ENCODE measurements at places on chromosomes 4 and X.
A peak's percentile ranks its signal among the peaks of the same experiment; 100 is the strongest.

DNA sequence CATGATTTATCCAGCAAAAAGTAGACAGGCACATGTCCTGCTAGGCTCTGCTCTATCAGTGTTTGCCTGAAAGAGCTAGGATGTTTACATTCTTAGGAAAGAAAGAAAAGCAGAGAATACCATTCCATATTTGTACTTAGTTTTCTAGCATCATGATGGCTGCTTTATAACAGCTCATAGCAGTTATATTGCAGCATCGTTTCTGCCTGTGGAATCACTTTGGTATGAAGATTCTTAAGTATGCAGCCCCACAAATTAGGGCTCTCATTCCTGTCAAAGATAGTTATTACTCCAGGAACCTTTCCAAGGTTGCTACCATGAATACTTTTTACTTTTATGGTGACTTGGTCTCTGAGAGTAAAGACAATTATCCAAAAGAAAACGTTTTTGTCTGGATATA is 119.0 kb upstream of the MYOZ2 start:
- H3K4me1 ChIP-seq = no peaks in the 10 kb centered on the region
- no peak for DNase-seq
- peaks cover 6% of the 10 kb centered on the region for H3K27me3 ChIP-seq
- H3K4me3 ChIP-seq = no peak overlapping the region

DNA sequence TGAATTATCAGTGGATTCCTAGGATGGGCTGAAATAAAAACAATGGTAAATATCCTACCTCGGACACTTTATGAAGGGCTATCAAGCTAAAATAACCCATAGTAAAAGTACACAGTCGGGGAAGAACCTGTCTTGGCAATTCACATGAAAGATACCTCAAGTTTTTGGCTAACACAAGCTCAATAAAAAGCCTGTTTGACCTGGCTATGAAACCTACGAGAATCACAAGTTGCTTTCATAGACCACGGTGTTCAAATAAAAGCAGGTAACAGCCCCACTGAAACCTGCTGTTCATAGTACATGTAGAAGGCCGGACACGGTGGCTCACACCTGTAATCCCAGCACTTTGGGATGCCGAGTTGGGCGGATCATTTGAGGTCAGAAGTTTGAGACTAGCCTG is 12.3 kb downstream of the RLIM start:
- H3K36me3 ChIP-seq = peaks cover 68% of the 10 kb centered on the region
- H3K27me3 ChIP-seq = no peaks in the 10 kb centered on the region
- H3K4me3 ChIP-seq = no peak overlapping the region
- no peak for DNase-seq
- no peak overlapping the region for H3K27ac ChIP-seq
- no peaks in the 10 kb centered on the region for H3K4me1 ChIP-seq

- peaks cover 52% of the 10 kb centered on the region for H3K36me3 ChIP-seq
- no peak for DNase-seq
- no peak overlapping the region for H3K27ac ChIP-seq
- H3K4me1 ChIP-seq = peaks cover 9% of the 10 kb centered on the region
- H3K4me3 ChIP-seq = no peak overlapping the region
Measured at GRCh38 chrX:24480400-24480865, 15.3 kb downstream of the PDK3 start.

GRCh38 chr4:1693131-1693896 is 9.2 kb upstream of the FAM53A start:
- peak; percentile 78 for DNase-seq
- peaks cover 52% of the 10 kb centered on the region for H3K36me3 ChIP-seq
- H3K27me3 ChIP-seq = no peaks in the 10 kb centered on the region
- no peaks in the 10 kb centered on the region for H3K4me1 ChIP-seq

- DNase-seq = no peak
- no peaks in the 10 kb centered on the region for H3K4me1 ChIP-seq
- no peaks in the 10 kb centered on the region for H3K36me3 ChIP-seq
- H3K4me3 ChIP-seq = no peak overlapping the region
- H3K27ac ChIP-seq = no peak overlapping the region
Measured at GRCh38 chrX:26788402-26788998, 572.5 kb downstream of the MAGEB5 start.

DNA sequence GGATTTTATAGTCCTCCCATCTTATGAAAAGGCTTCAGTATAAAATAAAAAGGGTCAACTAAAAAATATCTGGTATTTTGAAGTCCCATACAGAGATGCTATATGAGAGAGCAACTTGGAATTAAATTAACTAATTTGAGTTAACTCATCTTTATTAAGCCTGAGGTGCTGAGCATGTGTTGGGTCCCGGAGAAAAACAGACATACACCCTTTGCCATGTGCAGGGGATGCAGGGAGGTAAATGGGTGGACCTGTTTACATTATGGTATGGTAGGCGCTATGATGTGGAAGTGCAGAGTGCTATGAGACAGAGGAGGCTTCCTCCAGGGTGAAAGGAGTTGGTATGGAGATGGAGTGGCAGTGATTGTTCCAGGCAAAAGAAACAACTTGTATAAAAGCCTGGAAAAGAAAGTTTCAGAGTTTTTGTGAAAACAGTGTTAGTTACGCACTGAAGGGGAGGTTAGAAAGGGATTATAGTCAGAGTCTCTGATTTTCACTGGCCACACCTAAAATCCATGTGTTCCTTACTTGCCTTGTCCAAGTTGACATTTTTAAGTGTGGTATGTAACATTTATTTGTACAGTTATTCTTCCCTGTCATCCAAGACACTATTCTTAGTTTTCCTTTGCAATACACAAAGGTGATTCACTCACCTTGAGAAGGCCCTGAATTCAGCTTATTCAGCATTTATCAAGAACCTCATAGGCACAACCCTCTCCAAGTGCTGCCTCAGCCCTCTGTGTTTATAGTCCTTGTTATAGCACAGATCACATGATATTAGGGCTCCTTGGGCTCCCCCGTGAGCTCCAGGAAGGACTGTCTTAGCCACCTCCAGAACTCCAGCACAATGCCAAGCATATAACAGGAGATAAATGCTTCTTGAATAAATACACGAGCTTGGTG is 152.0 kb downstream of the RASL11B start:
- H3K36me3 ChIP-seq = no peaks in the 10 kb centered on the region
- H3K27ac ChIP-seq = peak overlapping the region; percentile 46
- no peak for DNase-seq
- peaks cover 83% of the 10 kb centered on the region for H3K4me1 ChIP-seq
- no peak overlapping the region for H3K4me3 ChIP-seq

DNA sequence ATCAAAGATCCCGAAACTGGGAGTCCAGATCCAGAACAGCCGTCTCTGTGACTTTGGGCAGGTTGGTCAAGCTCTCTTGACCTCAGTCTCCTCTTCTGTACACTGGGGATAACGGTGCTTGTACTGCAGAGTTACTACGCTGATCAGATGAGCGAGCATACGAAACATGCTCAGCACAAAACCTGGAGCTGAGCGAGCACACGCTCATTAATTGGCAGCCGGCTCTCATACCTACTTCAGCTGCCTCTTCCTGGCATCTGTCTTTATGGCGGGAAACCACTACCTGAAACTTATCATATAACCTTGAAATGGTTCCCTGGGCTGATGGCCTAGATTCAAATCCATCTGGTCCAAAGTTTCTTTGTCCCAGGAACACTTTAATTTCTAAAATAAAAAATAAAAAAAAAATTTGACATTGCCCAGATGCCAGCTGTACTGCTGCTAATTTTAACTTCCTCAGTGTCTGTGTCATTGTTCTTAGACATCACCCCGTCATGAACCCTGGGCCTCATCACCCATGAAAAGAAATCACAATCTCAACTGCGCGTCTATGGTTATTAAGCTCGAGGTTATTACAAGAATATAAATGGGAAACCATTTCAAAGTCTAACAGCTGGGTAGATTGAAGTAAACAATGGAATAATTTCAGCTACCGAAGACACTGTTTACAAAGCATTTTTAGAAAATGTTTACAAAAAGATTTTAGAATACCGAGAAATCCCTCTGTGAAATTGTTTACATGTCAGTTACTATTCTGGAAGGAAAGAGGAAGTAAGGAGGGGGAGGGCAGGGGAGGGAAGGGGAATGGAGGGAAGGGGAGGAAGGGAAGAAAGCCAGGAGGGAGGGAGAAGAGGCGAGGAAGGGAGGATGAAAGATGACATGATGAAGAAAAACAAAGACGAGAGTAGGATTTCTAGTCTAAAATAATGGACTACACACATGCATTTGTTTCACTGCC is 49.0 kb downstream of the CRMP1 start:
- H3K36me3 ChIP-seq = peaks cover 56% of the 10 kb centered on the region
- peaks cover 24% of the 10 kb centered on the region for H3K4me1 ChIP-seq
- H3K27me3 ChIP-seq = no peaks in the 10 kb centered on the region
- peak overlapping the region; percentile 75 for H3K27ac ChIP-seq
- DNase-seq = no peak

DNA sequence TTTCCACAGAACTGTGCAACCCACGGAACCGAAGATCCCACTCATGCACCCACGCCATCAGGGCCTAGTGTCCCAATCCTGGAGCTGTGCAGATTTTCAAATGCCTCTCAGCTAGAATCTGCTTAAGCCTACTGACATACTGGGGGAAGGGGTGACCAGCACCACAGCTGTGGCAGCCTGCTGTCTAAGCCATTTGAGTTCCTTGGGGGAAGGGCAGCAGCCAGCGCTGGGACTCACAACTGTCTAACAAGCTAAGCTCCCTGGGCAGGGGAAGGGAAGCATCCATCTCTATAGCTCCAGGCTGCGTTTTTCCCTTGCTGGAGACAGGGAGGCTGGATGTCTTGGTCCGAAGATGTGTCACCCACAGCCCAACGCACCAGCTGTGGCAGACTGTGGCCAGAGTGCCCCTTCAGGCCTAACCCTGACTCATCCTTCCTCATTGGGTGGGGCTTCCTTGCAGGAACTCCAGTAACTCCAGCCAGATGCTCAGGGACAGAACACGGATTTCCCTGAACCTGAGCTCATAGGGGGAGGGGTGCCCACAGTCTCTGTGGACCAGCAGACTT is 194.8 kb downstream of the CHRDL1 start:
- no peak overlapping the region for H3K27ac ChIP-seq
- peaks cover 9% of the 10 kb centered on the region for H3K36me3 ChIP-seq
- no peak for DNase-seq
- H3K27me3 ChIP-seq = no peaks in the 10 kb centered on the region

GRCh38 chrX:23799469-23800065 is 16.6 kb downstream of the SAT1 start:
- H3K27me3 ChIP-seq = peaks cover 3% of the 10 kb centered on the region
- peaks cover 76% of the 10 kb centered on the region for H3K4me1 ChIP-seq
- H3K4me3 ChIP-seq = peak overlapping the region; percentile 32
- no peaks in the 10 kb centered on the region for H3K36me3 ChIP-seq

DNA sequence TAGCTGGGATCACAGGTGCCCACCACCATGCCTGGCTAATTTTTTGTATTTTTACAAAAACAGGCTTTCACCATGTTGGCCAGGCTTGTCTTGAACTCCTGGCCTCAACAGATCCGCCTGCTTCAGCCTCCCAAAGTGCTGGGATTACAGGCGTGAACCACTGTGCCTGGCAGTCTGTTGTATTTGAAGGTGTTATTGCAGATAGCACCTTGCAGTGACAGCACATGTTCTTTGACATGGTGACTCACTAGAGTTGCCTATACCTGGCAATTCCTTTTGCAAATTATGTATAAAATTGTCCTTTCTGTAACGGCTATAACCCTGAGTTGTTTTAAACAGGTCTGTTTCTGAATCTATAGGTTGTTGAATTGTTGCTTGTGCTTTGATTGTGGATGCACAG is 7.9 kb downstream of the OGT start:
- no peak for DNase-seq
- H3K36me3 ChIP-seq = peaks cover 16% of the 10 kb centered on the region
- no peaks in the 10 kb centered on the region for H3K27me3 ChIP-seq
- H3K27ac ChIP-seq = no peak overlapping the region

- peak overlapping the region; percentile 90 for H3K4me3 ChIP-seq
- no peaks in the 10 kb centered on the region for H3K36me3 ChIP-seq
- H3K27me3 ChIP-seq = no peaks in the 10 kb centered on the region
- DNase-seq = peak; percentile 7
- H3K27ac ChIP-seq = peak overlapping the region; percentile 59
Measured at GRCh38 chrX:118496763-118497079, 1.1 kb downstream of the DOCK11 start.

GRCh38 chr4:146450524-146450923 is 71.2 kb downstream of the SLC10A7 start:
- no peak overlapping the region for H3K4me3 ChIP-seq
- H3K27me3 ChIP-seq = no peaks in the 10 kb centered on the region
- peaks cover 4% of the 10 kb centered on the region for H3K4me1 ChIP-seq
- DNase-seq = no peak
- H3K36me3 ChIP-seq = peaks cover 7% of the 10 kb centered on the region

DNA sequence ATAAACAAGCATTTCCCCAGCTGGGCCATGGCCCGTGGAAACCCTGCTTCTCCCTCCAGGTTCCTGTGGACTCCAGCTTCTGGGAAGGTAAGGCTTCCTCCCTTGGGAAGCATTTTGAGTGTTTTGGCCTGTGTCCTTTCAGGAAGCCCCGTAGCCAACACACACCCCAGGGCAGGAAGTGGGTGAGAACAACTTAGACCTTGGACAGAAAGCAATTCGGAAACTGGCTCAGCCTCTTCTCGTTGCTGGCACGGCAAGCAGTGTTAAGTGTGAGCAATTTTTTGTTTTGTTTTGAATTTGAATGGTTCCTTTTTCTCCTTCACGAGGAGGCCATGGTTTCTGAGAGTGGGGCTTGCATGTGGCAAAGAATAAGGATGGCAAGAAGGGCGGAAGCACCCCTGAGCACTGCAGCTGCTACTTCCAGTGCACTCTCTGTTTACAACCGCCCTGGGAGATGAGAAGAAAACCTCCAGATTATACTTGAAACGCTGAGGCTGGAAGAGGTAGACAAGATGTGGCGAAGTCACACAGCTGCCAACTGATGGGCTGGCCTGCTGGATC is 14.1 kb upstream of the CYTL1 start:
- peaks cover 31% of the 10 kb centered on the region for H3K4me1 ChIP-seq
- H3K4me3 ChIP-seq = no peak overlapping the region
- H3K27me3 ChIP-seq = peaks cover 21% of the 10 kb centered on the region
- no peak for DNase-seq
- no peaks in the 10 kb centered on the region for H3K36me3 ChIP-seq

DNA sequence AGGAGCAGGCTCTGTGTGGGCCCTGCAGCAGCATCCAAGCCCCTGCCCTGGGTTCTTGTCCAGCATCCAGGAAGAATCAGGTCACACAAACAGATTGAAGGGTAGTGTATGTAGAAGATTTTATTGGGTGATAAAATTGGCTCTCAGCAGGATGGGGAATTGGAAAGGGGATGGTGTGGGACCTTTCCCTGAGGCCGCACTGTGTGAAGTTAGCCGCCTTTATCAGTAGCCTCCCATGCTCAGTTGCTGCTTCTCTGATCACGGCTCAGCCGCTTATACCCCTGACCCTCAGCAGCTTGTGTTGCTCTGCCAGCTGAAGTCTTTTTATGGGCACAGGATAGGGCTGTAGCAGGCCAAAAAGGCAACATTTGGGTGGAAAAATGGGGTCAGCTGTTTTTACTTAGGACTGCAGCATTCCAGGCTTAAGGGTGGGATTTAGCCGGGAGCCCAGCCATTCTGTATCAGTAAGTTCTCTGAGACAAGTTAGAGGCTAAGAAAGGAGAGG is 35.2 kb upstream of the CCNG2 start:
- no peak overlapping the region for H3K4me3 ChIP-seq
- DNase-seq = no peak
- H3K36me3 ChIP-seq = no peaks in the 10 kb centered on the region
- no peak overlapping the region for H3K27ac ChIP-seq
- peaks cover 17% of the 10 kb centered on the region for H3K27me3 ChIP-seq
